ENCODE measurements at places on chromosomes 5 and 9. TPM values are rescaled to one million over a fixed set of nuclear protein-coding genes. Genes with fewer than 3 reads are reported as not detected.

The GPR151 gene
- total RNA-seq: not detected

The PURA gene
- total RNA-seq: 4.9 TPM

The SYNPO gene
- total RNA-seq: 26.6 TPM

The KIF20A gene
- 37.7 TPM for total RNA-seq

The SPARC gene
- 18.8 TPM for total RNA-seq

The PITX1 gene
- 29.7 TPM for total RNA-seq

The GNE gene
- 11.0 TPM for total RNA-seq

The CNTFR gene
- not detected for total RNA-seq

The IL4 gene
- not detected for total RNA-seq

The RGS7BP gene
- not detected for total RNA-seq

The FLT4 gene
- total RNA-seq: 4.9 TPM

The MAP3K1 gene
- total RNA-seq: 1.9 TPM

The PCDHB9 gene
- total RNA-seq: 0.26 TPM

The RC3H2 gene
- total RNA-seq: 17.6 TPM

The SPINK4 gene
- total RNA-seq: not detected

The NR5A1 gene
- total RNA-seq: 0.15 TPM

The TMEM174 gene
- not detected for total RNA-seq

The CCIN gene
- 0.08 TPM for total RNA-seq

The OMD gene
- not detected for total RNA-seq

The SHC3 gene
- 0.34 TPM for total RNA-seq

The COL15A1 gene
- 0.55 TPM for total RNA-seq

The ZNF79 gene
- total RNA-seq: 6.8 TPM

The ITK gene
- not detected for total RNA-seq

The SPAG8 gene
- 0.56 TPM for total RNA-seq
